ENCODE measurements at places on chromosomes 12 and 14.

GRCh38 chr12:90111791-90112580 lies 403.3 kb upstream of the ATP2B1 start:
- DNase-seq: no peak

GRCh38 chr12:86613311-86613710 lies 357.1 kb upstream of the MGAT4C start:
- DNase-seq: no peak

GRCh38 chr12:102977945-102978706 lies 20.7 kb downstream of the ASCL1 start:
- no peak for DNase-seq

DNA sequence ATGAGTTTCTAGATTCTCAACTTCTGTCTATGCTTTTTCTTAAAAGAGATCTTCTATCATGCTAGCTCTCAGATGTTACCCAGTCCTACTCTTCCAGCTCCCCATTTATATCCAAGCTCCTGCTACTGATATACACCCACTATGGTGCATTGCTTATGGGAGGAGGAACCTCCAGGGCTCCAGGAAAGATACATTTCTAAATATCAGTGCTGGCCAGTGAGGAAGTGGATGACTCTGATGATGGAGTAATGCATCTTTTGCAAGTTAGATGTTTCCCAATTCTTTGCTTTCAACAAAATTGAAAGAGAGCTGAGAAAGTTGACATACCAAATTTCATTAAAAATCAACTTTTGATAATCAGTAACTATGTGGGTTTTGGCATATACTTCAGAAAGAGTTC lies 105.7 kb upstream of the RESF1 start:
- no peak for DNase-seq

DNA sequence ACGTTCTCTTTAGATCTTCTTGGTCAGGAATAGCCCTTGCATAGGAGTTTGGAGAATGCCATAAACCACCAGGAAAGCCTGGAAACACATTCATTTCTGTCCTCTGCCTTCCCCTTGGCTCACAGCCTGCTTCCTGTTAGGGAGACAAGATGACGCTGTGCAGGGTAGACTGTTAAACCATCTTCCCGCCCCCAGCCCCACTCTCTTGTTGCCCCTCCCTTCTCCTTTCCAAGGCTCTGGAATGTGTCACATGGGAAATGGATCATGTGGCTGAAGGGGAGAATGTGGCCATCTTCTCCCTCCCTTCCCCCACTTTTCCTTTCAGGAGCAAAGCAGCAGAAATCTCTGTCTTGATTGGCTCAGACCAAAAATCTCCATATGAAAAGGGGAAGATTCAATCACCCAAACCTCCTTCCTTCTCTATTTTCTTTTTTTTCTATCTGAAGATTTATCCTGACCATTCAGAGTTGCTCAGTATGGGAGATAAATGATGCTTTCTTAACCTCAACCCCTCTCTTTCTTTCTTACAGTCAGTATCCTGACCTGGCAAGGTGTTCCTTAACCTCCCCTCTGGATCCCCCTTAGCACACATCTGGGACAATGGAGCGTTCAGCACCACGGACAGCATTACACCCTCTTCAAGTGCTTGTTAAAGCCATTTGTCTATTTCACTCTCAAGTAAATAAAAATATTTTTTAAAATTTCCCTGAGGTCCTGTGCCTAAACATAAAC lies 11.4 kb downstream of the GPR19 start:
- peak; percentile 82 for DNase-seq

DNA sequence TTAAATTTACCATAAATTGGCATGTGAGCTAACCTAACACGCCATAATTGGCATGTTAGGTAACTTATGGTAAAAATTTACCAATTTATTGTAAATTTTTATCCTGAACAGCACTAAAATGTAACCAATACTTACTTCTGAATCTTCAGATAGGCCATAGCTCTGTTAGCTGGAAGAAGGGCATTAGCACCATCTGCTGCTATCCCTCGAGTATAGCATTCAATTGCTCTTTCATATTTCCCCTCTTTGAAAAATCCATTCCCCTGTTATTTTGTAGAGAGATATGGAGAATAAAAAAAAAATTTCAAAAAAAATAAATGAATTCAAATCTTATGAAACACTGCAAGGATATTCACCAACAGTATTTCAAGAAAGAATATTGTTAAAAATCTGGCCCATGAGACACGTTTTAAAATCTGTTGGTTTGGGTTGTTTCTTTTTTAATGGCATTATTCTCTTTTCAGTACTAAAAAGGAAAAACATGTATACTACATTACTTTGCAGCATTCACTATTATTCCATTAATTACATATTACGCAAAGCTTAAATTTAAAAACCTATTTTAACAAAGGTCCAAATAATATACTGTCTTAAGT lies 19.1 kb downstream of the RPAP3 start:
- DNase-seq: peak; percentile 81
